ENCODE measurements at places on chromosomes 1 and 21.

DNA sequence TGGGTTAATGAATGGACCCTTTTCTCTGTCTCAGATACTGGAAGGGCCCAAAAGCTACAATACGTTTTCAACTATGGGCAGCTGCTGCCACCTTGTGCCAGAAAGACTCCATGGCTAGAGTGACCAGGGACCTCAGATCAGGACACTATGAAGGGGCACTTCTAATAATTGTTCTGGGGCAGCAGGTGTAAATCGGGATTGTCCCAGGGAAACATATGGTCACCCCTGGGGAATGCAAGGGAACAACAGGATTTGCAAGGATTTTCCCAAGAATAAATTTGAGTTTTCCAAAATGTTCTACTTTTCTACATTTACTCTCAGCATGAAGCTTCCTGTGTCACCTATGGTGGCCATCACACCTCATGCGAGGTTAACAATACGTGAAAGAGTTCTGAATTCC lies 12.0 kb upstream of the FCAMR start:
- DNase-seq, result peak; percentile 63

DNA sequence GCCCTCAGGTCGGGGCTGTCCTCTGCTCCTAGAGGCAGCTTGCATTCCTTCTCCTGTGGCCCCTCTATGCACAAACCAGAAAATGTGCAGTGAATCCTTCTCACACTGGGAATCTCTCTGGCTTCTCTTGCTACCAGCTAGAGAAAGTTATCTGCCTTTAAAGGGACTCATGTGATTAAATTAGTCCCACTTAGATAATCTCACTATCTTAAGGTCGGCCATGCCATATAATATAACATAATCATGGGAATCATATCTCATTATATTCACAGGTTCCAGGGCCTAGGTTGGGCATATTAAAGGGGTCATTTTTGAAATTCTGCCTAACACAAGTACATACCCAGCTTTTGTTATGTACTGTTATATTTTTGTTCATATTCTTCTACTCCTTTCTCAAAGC lies 31.4 kb downstream of the PTGFR start:
- no peak for DNase-seq

DNA sequence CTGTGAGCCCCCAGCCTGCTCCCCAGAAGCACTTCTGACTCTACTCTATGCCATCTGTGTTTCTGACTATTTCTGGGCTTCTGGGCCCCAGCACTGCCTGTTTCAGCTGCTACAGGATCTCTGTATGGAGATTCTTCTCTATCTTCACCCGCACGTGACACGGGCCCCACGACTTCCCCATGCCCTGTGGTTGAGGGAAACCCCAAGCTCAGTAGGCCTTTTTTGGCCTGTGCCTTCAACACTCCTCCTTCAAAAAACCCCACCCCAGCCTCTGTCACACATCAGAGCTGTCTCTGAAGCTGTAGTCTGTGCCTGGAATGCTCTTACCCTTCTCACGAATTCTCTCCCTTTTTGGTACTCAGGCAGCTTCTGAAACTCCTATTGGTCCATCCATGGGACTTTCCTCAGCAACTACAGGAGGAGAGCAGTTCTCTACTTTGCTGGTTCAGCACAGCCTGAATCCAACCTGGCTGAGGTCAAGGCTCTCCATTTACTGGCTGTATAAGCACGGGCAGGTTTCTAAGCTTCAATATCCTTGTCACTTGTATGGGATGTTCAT lies 2.0 kb upstream of the NID1 start:
- no peak for DNase-seq

- no peak for DNase-seq
These were observed 102.0 kb downstream of the DIRAS3 start for GRCh38 chr1:67948151-67949080.

DNA sequence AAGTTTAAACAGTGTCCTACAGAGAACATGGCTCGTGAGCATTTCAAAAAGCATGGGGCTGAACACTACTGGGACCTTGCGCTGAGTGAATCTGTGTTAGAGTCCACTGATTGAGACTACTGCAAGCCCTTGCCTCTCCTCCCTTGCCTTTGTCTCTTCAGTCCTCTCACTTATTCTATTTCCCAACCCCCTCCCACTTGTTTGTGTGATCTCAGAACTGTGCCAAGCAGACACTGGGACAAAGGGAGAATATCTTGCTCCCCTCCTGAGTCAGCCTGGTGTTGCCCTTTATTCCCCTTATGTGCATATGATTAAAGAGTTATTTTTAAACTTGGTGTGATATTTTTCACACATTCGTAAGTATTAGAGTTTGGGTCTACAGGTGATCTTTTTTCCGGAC lies 11.1 kb upstream of the RPRD2 start:
- DNase-seq, result no peak

GRCh38 chr1:202848191-202848542 lies 37.4 kb downstream of the PCAT6 start:
- DNase-seq, result no peak

DNA sequence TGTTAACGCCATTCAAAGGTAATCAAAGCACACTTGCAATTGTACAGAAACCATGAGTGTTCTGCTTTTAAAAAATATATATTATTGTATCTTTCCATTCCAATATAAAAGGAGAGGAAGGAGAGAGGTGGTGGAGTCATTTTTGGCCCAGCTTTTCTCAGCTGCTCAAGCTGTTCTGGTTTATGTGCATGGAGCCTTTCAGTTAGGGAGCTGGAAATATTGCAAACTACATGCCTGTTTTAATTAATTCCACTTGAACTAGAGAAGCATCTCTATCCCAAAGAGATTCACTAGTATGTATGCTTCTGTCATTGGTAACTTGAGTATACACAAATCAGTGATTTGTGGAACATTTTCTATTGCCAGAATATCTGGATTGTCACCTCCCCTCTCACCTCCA lies 28.5 kb upstream of the C1orf105 start:
- DNase-seq, result no peak

- DNase-seq, result no peak
These were observed 6.2 kb upstream of the KIF1B start for GRCh38 chr1:10204003-10204642.

GRCh38 chr21:43676391-43676790 lies 17.0 kb downstream of the RRP1B start:
- no peak for DNase-seq

GRCh38 chr1:218394416-218394815 lies 49.3 kb downstream of the TGFB2 start:
- DNase-seq, result no peak

DNA sequence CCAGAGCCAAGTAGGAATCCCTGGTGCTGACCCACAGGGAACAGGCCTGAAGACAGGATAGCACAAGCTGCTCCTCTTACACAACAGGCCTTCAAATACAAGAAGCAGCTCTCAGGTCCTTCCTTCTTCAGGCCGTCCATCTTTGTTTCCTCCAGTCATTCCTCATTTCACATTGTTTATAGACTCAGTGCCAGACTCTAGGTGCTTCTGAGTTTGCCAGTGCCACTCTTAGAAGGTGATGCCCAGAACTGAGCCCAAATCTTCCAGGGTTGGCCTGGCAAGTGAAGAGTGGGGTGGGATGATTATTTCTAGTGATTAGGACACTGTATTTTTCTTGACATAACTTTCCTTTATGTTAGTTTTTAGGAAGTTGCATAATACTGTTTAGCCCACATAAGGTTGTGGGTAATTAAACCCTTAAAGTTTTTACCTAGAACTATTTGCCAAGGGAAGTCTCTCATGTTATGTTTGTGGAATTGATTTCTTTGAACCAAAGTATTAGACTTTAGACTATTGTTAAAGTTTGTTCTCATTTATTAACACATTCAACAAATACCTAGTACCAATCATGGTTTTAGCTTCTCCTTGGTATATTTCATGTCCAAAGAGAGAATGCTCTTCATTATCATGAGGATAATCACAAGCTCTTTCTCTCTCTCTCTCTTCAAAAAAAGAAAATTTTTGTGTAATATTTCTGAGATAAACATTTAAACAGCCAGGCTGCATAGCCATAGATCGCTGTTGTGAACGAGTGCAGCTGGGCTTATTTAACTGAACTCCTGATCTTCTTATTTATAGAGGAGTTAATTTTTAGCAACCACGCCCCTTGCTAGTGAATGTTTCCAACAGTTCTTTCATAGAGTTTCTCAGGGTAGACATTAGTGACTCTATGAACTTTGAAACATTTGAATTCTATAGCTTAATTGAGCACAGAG lies 47.7 kb downstream of the PGM1 start:
- no peak for DNase-seq

DNA sequence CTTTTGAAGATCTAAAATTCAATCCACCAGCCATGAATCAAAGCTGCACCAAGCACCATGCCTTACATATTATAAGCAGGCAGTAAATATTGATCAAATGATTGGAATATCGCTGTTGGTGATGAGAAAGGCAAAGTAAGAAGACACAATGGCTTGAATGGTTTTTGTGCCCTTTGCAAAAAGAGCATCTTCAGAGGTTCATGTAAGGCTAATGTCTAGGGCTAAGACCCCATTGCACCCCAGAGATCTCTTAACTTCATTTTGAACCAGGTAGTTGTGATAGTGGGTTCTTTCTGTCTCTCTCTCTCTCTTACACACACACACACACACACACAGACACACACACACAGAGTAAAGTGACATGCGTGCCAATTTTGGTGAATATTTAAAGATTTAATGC lies 12.0 kb downstream of the PROX1 start:
- DNase-seq, result no peak

GRCh38 chr1:171844381-171844780 lies 3.1 kb downstream of the DNM3 start:
- no peak for DNase-seq

DNA sequence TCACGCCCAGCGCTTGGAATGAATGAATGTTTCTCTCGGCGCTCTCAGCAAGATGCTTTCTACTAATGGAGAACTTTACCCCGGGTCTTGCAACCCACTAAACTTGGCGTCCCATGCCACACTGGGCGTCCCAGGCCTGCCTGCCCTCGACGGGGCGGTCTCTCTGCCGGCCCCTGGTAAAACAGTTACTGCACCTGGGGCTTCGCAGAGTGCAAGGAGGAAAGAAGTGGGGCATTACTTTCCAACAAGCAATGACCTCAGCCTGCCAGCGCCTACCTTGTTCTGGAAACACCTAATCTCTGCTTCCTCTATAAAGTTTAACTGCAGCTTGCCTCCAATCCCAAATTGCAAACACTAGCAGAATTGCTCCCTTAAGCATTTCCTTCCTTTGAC lies 27.8 kb upstream of the NFIA start:
- no peak for DNase-seq

GRCh38 chr1:223651291-223651991 lies 14.1 kb downstream of the CAPN8 start:
- no peak for DNase-seq

DNA sequence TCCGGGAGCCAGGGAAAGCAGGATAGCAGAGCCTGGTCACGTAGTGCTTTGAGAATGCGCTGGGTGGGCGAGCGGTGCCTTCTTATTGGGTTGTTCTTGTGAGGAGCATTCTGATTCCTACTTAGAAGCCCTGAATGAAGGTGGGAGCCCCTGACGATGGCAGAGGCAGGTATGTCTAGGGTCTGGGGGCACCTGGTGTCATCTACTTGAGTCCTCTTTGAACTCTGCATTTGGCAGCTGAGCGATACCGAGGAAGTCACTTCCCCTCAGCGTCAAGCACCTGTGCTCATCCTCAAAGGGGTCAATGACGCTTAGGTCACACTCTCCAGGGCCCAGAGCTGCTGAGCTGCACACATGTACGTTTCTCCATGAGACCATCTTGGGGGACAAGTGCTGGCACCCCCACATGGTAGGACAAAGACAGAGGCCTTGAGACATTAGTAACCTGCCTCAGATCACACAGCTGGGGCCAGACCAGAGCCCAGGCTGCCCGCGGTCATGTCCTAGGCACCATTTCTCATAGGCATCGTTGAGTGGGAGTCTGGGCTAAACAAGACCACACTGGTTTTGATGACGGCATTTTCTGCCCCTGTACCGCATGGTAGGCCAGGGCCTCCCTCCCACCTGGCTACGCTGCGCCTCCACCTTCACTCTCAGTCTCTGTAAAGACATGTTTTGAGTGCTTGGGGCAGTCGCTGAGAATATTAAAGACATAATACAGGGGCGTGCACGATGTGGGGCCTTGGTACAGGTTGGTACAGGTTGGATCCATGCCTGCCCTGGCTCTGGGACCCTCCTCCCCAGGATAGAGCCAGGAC lies 69.1 kb upstream of the ABCG1 start:
- DNase-seq, result no peak

DNA sequence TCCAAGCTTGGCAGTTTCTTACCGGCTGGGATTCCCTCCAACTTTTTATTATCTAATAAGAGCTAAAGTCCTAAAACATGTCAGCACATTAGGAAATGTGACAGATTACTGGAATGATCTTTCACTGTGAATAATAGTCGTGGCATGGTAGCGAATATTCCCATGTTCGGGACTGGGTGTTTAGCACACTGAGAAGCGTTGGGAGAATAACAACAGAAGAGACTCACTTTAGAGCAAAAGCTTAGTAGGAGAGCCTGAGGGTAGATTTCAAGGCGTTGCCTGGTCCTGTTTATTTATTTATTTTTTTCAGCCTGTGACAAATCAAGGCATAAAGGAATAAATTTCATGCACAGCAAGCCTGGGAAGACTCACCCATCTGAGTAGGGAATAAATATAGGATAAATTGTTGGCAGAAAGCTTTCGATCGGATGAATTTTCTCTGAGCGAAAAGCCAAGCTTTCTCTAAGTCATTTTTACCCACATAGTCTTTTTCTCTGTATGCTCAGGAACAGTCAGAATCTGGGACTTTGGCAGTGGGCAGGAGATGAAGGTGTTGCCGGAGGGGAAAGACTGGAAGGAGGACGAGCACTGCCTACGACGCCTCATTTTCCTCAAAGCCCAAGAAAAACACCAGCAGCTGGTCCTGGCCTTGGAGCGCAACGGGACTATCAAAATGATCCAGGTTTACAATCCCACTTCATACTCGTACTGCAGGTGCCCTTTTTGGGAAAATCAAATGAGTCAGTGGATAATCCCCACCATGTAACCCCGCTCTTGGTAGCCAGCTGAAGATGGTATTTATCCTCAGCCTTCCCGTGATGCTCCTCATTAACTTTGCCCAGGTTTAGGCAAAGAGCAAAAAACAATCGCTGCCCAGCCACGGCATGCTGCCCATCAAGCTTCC lies 97.2 kb downstream of the WDR64 start:
- DNase-seq, result no peak

- peak; percentile 13 for DNase-seq
These were observed 168.8 kb downstream of the ZSCAN20 start for GRCh38 chr1:33641104-33641830.

GRCh38 chr1:64685765-64686341 lies 59.0 kb upstream of the RAVER2 start:
- no peak for DNase-seq

DNA sequence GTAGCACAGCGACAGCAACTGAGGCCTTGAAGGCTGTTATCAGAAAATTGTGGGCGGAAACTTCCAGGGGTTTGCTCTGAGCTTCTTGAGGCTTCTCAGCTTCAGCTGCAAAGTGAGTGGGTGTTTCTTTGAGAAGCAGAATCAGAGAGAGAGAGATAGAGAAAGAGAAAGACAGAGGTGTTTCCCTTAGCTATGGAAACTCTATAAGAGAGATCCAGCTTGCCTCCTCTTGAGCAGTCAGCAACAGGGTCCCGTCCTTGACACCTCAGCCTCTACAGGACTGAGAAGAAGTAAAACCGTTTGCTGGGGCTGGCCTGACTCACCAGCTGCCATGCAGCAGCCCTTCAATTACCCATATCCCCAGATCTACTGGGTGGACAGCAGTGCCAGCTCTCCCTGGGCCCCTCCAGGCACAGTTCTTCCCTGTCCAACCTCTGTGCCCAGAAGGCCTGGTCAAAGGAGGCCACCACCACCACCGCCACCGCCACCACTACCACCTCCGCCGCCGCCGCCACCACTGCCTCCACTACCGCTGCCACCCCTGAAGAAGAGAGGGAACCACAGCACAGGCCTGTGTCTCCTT lies at the start of gene FASLG:
Gene FASLG (plus strand): TSS at position 233 of the 583 bp plus-strand sequence. CDS start 99 bp downstream, at position 332.
- DNase-seq, result no peak

- no peak for DNase-seq
These were observed 15.8 kb upstream of the CCDC190 start for GRCh38 chr1:162876751-162877150.

GRCh38 chr1:153422450-153423068 lies 6.2 kb downstream of the S100A7A start:
- DNase-seq, result peak; percentile 94
